ENCODE measurements at places on chromosomes 3 and 15.

GRCh38 chr3:134495980-134496379 lies 10.1 kb downstream of the CEP63 start:
- no peak for DNase-seq

DNA sequence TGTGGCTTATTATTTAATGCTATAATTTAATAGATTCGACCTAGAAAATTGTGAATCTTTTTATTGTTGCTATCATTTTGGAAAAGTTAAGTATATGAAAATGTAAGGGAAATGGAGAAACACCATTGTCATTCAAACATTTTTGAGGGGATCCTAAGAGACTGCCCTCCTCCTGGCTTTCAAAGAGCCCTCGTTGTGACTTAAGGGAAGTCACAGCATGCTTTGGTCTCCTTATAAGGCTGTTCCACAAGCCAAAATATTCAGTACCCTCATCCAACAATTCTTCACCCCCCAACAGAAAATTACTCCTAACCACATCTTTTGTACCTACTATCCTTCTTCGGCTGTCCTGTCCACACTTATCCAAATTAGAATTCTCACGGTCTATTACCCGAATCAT lies 140.2 kb downstream of the GBE1 start:
- no peak for DNase-seq

DNA sequence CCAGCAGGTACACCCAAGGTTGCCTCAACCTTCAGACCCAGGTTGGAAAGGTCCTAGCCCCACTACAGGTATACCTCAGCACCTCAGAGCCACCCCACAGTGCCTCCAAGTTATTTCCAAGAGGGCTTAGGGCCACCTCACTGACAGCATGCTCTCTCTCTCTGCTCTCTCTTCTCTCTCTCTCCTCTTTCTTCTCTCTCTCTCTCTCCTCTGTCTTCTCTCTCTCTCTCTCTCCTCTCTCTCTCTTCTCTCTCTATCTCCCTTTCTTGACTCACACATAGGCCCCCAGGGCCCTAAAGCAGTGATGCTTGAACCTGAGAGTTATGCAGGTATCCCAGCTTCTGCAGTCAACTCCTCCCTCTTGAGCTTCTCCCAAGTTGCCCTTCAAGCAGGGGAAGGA lies 4.2 kb downstream of the CAV3 start:
- DNase-seq, result no peak

GRCh38 chr3:98596087-98596486 lies 2.7 kb upstream of the CPOX start:
- DNase-seq, result no peak

GRCh38 chr3:69081583-69082262 lies 1.6 kb upstream of the UBA3 start:
- DNase-seq, result no peak
